GM03348 (cell line): ENCODE measurements at places on chromosomes 5 and 9.
A peak's percentile ranks its signal among the peaks of the same experiment; 100 is the strongest.

DNA sequence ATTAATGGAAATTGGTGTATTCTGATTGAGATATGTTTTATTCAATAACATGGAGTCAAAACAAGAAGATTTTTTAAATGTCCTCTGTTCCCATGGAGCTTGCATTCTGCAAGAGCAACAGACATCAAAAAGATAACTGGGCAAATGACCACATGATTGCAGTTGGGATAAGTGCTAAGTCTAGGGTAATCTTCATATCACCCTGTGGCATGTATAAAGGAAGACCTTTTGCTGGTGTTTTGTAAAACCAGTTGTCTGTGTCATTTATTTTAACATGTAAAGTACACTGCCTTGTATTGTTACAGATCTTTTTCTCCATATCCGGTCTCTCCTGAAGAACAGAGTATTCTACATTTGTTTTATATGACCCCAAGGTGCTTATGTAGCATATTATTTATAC lies 44.0 kb downstream of the PTCD2 start:
- no peak for DNase-seq

DNA sequence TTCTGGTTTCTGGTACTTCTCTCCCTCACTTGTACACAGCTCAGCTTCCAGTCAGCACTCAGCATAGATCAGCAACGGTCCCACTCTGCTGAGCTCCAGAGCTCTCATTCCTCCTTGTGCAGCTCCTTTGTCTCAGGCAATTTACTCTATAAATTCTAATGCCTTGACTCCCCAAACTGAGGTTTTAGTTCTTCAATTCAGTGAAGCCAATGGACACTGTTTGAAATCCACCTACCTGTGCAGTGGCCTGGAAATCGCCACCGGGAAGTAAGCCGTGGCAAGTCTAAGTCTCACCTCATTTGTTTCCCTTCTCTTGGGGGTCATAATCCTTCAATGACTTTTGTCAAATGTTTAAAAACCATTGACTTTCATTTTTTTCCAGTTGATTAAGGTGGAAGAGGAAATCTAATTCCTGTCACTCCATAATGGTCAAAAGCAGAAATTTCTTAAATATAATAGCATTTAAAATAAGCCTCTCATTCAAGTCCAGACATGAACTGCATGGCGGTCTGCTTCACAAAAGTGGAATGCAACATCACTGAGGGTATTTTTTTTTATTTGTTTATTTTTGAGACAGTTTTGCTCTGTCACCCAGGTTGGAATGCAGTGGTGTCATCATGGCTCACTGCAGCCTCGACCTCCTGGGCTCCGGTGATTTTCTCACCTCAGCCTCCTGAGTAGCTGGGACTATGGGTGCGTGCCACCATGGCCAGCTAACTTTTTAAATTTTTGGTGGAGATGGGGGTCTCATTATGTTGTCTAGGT lies 79.6 kb downstream of the C7 start:
- DNase-seq, result no peak

- DNase-seq, result no peak
Observed at GRCh38 chr5:65986796-65987195, 60.4 kb downstream of the ERBIN start.

DNA sequence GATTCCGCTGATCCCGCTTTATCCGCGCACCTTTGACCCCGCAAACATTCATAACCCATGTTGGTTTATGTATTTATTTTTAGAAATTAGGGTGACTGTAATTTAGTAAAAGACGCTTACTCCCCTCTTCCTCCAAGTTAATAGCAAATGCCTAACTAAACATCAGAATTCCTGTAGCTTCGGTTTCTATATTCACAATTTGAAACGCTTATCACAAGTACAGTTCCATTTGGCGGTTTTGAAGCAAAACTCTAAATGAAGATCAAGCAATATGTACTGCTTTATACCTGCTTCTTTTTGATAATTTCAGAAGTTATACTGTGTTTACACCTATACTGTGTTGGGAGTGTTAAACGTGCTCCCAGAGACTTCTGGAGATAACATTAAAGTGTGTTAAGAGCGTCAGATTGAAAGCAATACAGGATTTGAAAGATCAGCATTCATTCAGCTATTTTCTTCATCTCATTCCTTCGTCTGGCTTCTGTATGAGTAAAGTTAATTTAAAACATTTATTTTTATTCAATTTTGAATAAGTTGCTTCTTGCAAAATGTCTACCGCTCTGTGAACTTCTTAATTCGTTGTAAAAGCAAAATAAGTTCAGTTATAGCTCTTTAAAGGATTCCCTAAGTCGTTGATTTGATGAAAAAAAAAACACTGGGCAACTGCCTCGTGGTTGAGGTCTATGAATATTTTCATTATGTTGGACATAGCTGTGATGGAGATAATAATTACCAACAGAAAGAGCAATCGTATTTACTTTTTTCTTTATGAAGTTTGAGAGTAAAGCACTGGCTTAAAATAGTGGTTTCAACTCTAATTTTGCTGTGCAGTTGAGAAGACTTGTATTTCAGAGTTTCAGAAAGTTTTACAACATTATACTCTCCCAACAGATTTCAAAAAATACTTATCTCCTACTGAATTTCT lies 2.5 kb downstream of the PRDM6 start:
- no peak for DNase-seq

DNA sequence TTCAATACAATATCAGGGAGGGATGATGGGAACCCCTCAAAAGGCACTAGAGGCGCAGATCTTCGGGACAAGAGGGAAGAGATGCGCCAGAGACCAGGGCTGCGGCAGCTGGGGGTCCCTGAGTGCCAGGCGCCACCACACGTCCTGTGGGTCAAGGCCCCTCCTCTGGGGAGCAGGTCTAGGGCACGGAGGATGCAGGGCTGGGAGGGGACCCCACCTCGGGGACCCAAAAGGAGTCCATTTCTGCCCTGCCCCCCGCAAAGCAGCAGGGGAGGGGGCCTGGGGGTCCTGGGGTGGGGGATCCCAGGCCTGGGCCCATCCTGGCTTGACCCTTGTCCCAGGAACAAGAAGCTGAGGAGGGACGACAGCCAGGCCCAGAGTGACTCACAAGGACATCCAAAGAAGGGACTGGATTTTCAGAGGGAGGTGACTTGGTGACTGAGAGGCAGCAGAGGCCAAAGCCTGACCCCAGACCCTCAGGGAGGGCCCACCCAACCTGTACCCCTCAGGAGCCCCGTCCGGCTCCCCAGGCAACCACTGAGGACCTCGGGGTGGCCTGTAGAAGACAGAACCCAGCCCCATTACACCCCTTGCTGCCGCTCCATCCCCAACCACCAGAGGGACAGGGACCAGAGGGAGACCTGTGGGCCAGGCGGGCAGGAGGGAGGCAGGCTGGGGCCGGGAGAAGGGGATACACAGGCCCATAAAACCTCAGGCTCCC lies 54.2 kb downstream of the LRSAM1 start:
- peak; percentile 67 for DNase-seq

- peak; percentile 58 for DNase-seq
Observed at GRCh38 chr9:96219026-96219899, 82.7 kb downstream of the HSD17B3 start.

GRCh38 chr9:87338088-87338989 lies 159.3 kb upstream of the DAPK1 start:
- DNase-seq, result no peak

DNA sequence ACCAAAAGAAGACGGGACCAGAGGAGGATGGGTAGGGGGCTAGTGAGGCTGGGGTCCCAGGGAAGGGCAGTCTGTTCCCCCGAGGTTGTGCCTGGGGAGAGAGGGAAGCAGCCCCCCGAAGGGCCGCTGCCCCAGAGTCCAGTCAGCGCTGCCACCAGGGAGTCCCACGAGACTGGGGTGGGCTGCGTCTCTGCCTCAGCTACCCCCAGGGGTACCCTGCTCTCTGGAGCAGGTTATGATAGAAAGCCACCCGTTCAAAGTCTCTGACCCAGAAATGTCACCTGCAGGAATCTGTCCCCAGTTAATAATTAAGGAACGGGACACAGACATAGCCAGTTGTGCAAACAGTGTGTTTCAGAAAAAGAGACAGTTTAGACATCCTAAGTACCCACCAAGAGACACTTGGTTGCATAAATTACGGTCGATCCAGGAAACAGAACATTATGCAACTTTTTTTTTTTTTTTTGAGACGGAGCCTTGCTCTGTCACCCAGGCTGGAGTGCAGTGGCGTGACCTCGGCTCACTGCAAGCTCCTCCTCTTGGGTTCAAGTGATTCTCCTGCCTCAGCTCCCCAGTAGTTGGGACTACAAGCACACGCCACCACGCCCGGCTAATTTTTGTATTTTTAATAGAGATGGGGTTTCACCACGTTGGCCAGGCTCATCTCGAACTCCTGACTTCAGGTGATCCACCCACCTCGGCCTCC lies 10.7 kb upstream of the AGPAT2 start:
- DNase-seq, result no peak

GRCh38 chr5:110900829-110901228 lies 162.0 kb downstream of the SLC25A46 start:
- DNase-seq, result no peak

DNA sequence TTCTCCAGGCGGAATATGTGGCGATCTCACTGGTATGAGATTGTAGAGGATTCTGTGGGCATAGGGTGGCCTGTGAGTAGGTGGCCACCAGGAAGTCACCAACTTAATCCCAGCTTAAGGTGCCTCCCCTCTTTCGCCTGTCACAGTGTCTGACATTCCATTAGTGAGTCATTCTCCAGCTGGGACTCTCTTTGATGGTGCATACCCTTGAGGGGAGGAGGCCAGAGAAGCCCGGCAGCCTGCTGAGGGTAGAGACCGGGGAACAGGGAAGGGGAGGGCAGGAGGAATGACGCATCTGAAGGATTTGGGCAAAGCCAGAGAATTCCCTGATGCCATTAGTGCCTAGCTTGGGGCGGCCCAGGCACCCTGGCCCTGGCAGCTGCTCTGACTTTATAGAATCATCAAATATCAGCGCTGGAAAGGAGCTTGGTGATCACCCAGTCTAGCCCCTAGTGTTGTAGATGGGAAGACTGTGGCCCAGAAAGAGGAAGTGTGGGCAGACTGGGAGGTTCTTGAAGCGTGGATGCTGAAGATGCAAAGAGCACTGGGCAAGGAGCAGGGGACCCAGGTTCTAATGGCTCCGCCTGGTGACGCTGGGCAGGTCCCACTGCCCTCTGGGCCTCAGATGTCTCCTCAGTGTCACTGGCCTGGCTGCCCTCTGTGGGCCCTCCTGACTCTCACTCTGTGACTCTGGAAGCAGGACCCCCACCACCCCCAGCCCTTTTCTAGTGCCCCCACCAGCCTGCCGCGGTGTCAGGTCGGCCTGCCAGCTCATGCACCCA lies 41.4 kb downstream of the DAB2IP start:
- peak; percentile 58 for DNase-seq

GRCh38 chr5:145682197-145682899 lies 152.8 kb downstream of the PRELID2 start:
- DNase-seq, result no peak

DNA sequence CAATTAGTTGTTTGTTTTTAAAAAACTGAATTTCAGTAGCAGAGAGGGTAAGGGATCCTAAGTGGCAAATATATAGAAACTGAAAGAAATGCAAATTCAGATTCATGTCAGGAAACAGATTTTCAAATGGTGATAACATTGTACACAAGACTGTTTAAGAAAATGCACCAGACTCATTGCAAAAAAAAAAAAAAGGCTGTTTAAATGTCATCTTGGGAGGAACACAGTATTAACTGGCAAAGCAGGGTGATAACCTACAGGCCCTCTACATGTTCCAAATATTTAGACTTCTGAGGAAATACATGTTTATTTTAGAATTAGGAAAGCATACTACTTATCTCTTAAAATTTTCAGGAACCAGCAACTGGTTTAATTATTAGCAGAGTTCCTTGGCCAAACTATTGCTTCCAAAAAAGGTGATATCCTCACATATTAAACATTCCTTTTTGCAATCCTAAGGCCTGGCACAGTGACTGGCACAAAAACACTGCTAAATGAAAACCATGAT lies 114.5 kb downstream of the TSSK1B start:
- no peak for DNase-seq

DNA sequence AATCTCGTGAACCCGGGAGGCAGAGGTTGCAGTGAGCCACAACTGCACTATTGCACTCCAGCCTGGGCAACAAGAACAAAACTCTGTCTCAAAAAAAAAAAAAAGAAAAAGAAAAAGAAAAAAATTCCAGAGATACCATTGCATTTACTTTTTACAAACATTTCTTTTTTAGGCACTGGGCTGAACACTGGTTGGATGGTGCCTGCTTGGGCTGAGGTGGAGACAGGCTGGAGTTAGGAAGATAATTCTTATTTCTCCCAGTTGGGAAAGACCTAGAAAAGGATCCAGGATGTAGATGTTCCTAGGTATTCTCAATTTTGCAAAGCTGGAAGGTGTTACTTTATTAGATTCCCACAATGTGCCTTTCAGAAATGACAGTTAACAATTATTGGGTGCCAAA lies 49.9 kb upstream of the JMY start:
- DNase-seq, result peak; percentile 27

- no peak for DNase-seq
Observed at GRCh38 chr5:93246090-93246855, 334.7 kb downstream of the NR2F1-AS1 start.

- no peak for DNase-seq
Observed at GRCh38 chr9:124066783-124067577, 55.4 kb downstream of the LHX2 start.

DNA sequence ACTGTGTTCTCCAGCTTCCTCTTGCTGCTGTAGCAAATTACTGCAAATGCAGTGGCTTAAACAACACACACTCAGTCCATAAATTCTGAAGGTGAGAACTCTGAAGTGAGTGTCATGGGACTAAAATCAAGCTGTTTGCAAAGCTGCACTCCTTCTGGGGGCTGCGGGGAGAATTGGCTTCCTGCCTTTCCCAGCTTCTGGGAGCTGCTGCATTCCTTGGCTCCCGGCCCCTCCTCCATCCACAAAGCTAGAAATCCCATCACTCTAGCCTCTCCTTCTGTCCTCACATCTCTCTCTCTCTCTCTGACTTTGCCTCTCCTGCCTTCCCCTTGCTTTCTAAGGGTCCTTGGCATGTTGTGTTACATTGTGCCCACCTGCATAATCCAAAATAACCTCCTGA lies 14.2 kb upstream of the MED10 start:
- DNase-seq, result no peak

DNA sequence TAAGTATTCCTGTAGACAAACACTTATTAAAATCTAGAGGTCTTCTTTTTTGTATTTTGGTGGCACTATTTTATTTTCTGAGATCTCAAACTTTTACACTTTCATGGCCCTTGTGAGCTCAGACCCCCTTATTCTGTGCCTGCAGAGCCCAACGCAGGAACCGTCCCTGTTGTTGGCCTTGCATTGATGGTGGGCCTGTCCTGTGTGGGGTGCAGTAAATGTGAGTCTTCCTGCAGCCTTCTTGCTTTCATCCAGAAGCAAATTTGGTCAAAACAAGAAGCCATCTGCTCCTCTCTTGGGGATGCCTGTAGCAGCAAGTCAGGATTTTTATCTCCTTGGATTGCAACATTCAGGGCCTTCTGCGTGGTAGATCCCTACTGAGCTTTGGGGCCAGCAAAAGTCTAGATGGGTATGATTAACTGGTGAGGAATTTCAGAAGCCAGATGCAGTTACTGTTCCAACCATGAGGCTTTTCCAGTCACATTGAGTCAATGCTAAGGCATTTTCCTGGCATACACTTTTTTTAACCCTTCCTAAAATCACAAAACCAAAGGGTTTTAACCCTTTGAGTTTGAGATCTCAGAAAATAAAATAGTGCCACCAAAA lies 31.7 kb downstream of the BASP1 start:
- peak; percentile 93 for DNase-seq

- DNase-seq, result no peak
Observed at GRCh38 chr5:62547945-62548630, 30.5 kb upstream of the LRRC70 start.
